ENCODE measurements at places on chromosomes 1 and 21.

GRCh38 chr1:66207484-66207883, 326.5 kb upstream of the SGIP1 start:
- no peak for DNase-seq

DNA sequence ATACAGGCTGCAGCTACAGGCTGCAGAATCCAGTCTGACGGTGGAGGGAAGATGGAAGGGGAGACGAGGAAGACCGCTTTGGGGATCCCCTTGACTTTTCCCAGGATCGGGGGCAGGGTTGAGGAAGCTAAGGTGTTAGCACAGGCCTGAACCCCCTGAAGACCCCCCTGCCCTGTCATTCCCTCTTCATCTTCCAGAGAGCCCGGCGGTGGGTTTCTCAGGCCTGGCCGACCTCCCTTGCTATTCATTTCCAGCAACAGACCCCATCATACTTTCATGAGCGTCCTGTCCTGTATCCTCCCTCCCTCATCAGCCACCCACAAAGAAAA, 112.0 kb downstream of the PGBD5 start:
- no peak for DNase-seq

DNA sequence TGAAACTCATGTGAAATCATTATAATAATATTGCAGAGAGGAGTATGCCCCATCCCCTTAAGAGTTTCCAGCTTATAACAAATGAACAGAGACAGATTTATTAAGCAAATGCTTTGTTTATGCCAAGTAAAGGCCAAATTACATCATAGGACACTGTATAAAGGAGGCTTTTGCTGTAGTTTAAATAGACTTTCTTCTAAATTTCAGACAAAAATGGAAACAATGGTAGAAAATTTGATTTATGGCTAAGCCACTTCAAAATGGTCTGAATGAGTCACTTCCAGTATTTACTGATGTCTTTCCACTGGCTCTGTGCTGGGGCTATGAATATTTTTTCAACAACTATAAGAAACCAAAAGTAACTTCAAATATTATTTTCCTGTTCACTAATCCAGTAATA, 81.1 kb upstream of the ST6GALNAC5 start:
- no peak for DNase-seq

GRCh38 chr1:10674700-10675609, 121.5 kb downstream of the CASZ1 start:
- DNase-seq = no peak

GRCh38 chr1:183245357-183245756, 59.3 kb downstream of the LAMC2 start:
- DNase-seq = no peak

GRCh38 chr21:22444990-22445389, 1446.8 kb downstream of the NCAM2 start:
- DNase-seq = no peak

DNA sequence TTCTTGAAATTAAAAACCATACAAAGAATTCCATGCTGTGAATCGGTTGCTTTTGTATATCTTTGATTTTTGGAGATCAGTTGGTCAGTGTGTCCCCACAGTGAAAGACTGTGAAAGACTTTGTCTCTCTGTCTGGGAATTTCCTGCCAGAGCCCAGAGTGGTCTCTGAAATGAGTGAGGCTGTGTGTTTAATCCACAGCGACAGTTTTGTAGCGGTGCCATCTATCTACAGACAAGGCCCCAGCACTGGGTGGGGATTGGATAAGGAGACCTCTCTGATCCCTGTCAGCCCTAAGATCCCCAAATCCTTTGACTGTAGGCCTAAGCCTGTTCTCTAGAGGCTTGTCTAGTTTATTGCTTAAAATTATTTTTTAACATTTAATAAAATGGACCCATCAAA, 10.3 kb downstream of the GPR25 start:
- DNase-seq = no peak

GRCh38 chr1:229650045-229650444, 24.0 kb downstream of the URB2 start:
- no peak for DNase-seq

DNA sequence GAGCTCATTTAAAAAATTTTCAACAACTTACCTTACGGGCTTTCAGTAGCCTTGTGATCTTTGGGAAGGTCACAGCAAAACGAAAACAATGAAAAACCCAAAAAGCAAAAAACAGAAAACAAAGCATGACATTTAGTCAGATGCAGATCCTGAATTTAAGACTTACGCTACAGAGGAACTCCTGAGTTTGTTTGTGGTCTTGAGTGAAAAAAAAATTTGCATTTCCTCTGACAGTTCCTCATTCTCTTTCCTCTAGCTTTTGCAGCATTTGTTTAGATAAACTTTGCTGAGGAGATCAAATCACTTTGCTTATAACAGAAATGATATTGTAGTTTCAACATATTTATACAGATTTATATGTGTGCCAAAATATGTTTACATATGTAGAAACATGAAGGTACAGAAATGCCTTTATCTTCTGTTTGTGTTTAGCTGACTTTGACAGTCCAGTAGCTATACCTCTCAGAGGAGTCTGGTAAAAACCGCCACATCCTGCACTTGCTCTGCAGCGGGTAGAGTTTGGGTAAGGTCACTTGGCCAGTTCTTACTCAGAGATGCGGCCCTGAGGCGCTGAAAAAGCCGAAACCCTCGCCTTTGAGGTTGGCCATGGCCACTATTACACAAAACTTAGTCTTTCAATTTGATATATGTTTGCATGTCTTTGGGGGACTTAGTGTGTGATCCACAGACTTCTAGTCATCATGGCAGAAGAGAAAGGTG, 142.5 kb downstream of the TNR start:
- DNase-seq = no peak

GRCh38 chr1:5298376-5298775, 644.0 kb downstream of the AJAP1 start:
- no peak for DNase-seq

GRCh38 chr1:53949023-53949990, 3.2 kb downstream of the LRRC42 start:
- DNase-seq = peak; percentile 47

DNA sequence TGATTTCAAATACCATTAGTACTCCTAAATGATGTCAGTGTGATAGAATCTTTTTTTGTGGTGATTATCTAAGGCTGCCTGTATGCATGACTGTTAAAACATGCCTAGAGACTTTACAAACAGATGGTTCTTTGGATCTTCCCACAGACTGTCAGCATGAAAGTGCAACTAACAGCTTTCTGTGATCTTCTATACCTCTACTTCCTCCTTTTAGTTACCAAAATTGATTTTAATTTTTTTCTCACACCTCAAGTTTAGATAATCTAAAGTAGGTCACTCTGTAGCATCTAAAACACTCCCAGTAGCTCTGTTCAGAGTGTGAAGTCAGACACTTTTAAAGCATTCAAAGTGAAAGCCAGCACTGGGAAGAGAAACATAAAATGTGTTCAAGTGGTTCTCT, 534.5 kb downstream of the PTPRC start:
- DNase-seq = no peak

DNA sequence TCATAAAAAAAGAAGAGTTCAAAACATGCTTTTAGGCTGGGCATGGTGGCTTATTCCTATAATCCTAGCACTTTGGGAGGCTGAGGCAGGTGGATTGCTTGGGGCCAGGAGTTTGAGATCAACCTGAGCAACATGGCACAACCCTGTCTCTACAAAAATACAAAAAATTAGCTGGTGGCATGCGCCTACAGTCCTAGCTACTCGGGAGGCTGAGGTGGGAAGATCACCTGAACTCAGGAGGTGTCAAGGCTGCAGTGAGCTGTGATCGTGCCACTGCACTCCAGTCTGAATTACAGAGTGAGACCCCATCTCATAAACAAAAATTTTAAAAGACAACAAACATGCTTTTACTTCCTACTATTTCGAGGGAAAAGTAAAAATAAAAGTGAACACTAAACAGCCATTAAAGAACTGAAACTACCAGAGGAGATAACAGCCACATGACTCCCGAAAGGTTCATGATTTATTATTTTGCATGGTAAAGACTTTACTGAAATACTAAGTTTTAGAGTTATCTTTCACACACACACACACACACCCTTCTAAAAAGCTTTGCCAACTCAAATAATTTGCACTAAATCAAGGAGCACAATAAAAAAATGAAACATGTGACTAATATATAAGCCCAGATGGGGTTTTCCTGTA, 48.1 kb downstream of the USP1 start:
- DNase-seq = no peak

DNA sequence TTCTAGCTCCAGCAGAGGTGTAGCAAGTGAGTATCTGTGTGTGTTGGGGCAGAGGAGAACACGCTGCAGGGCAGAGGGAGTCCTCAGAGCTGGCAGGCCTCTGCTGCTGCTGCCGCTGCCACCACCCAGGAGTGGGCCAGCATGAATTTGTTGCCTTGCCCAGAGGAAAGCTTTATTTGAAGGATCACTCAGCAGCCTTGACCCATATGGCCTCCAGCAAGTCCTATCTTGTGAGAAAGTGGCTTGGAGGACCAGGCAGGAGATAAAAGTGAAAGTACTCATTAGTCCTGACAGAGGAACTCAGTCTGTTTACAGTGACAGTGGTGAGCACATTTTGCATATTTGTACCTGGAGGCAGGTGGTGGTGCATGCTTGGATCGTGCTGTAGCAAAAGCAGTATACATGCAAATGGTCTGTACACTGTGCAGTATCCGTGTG, 3.1 kb downstream of the TRAF5 start:
- DNase-seq = no peak

GRCh38 chr1:223087291-223088255, 55.5 kb downstream of the TLR5 start:
- DNase-seq = no peak

DNA sequence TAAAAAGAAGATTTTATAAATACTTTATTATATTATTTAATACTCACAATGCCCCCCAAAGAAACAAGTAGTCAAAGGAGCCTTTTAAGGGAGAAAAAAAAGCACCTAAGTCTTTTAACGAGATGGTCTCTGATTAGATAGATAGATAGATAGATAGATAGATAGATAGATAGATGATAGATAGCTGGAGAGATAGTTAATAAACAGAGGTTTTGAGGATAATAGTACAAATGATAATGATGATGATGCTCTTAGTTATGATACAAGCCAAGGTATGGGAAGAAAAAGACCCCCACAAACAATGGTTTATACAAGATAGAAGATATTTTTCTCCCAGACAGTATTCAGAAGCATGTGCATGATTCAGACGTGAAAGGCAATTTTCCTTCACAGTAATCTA, 14.6 kb upstream of the EDEM3 start:
- no peak for DNase-seq

DNA sequence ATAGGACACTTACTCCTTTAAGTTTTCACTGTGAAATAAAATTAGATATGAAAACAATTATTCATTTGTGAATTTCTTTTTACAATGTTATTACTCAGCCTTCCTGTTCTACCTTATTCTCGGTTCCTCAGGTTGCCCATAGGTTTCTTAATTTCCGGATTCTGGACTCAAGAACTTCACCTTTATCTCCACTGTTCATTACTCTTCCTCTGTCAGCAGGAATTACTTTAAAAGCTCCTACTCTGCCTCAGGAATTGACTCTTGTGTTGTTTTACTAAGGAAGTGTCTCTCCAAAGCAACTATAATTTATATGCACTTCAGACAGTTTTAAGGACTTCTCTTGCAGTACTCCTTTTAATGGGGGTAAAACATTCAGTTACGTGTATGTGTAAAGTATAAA, 123.8 kb downstream of the OSBPL9 start:
- no peak for DNase-seq

DNA sequence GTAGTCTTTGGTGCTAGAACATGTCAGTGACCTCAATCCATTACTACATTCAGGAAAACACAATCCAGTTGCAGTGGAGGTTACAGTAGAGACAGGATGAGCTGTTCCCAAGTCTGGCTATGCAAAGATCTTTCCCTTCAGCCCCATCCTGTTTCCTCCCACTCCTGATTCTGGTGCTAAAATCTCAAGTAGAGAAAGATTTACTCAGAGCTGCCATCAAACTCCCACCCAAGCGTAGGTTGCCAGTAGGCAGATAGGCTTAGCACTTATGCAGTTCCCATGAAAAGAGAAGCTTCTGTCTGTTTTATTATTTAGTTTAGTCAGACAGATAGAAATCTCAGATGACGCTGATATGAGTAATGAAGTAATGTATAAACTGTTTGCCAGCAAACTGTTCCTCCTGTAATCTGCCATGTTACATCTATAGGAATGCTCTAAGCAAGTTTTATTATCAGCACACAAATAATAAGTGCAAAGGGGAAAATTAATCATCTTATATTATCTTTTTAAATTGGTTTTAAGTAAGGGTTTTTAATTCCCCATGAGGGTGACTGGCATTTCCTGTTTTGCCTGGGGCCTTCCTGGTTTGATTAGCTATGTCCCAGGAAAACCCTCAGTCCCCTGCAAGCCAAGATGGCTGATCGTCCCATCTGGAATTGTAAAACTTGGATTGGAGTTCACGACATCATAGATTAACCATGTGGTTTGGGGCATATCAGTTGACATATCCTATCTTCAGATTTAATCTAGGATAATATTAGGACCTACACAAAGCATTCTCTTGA, 188.3 kb upstream of the PALMD start:
- DNase-seq = no peak

- no peak for DNase-seq
Observed at GRCh38 chr1:168303716-168304540, 23.3 kb downstream of the TBX19 start.

DNA sequence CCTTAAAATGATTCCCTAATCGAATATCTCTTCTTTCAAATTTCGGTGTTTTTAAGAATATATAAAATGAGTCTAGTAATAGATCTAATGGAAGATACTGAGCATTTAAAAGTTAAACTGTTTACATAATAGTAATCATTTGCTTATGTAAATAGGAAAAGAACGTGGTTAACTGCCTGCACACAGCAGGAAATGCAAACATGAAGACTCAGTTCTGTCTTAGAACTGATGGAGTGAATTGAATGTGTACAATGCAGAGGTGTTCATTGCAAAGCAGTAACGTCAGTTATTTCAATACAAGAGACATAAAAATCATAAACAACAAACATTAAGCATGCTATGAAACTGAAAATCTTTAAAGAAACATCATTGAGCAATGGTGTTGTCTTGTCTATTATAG, 359.4 kb upstream of the ADAMTS5 start:
- no peak for DNase-seq

GRCh38 chr1:5297180-5297885, 642.9 kb downstream of the AJAP1 start:
- DNase-seq = no peak

- no peak for DNase-seq
Observed at GRCh38 chr1:229354226-229354625, 11.4 kb upstream of the CCSAP start.

GRCh38 chr1:94006604-94007003, 97.4 kb upstream of the GCLM start:
- DNase-seq = no peak

GRCh38 chr1:6614929-6615785, 1.6 kb downstream of the PHF13 start:
- no peak for DNase-seq

GRCh38 chr1:54980046-54980527, 341 bp upstream of the TMEM61 start:
- DNase-seq = no peak

DNA sequence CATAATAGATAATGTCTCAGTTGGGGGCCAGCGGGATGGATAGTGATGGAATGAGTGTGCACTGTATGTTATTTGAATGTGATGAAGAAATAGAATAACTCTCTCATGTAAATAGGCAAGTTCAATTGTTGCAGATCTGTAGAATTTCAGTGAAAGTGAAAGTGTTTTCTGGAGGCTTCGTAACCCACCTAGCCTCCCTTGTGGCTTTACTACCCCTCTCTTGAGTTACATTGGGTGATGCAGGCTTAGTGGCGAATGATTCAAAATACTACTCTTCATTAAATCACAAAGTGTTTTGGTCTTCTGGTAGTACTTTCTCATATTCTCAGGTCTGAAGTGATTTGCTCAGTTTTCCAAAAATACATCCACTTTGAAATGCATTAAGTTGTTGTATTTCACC, 411.9 kb downstream of the ZP4 start:
- DNase-seq = no peak

GRCh38 chr1:153339802-153340201, 8.8 kb downstream of the PGLYRP4 start:
- DNase-seq = no peak

All from NCI-H1694 (cell line).